Liver (tissue), 10 donors: ENCODE measurements at places on chromosomes 2 and 18. TPM values are rescaled to one million over a fixed set of nuclear protein-coding genes. Genes with fewer than 3 reads are reported as not detected.

TSPYL6 gene
- total RNA-seq: under 0.01 TPM

RIF1 gene
- total RNA-seq: 15.3 TPM

SLC4A3 gene
- total RNA-seq: 0.19 TPM

CREG2 gene
- total RNA-seq: not detected

CHRND gene
- total RNA-seq: not detected

VWC2L gene
- not detected for total RNA-seq

ERFE gene
- total RNA-seq: not detected

CD8B gene
- total RNA-seq: 0.17 TPM

DSG1 gene
- 2.9 TPM for total RNA-seq

AGXT gene
- total RNA-seq: 1,548 TPM

DNA sequence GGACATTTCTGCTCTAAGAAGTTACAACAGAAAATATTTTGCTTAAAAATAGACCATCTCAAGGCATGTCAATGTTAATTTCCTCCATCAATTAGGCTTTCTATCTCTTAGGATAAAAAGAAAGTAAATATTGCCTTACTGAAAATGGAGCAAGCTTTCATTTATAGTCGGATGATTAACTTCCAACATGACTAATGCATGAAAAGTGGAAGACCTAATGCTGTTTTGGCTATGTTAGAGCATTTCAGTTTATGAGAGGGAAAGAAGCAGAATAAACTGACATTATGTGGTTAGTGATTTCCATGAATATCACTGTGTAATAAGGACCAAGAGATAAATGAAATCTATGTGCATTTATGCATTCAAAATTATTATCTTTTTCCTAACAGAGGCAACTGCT, 475.2 kb upstream of the UBE2E3 start:
- no peak overlapping the region for H3K4me3 ChIP-seq
- DNase-seq: no peak
- H3K27me3 ChIP-seq: no peaks in the 10 kb centered on the region

- H3K36me3 ChIP-seq: no peaks in the 10 kb centered on the region
- H3K4me3 ChIP-seq: no peak overlapping the region
- H3K4me1 ChIP-seq: no peaks in the 10 kb centered on the region
- no peaks in the 10 kb centered on the region for H3K27me3 ChIP-seq
- H3K27ac ChIP-seq: no peak overlapping the region
Observed at GRCh38 chr2:184004948-184005672, 593.2 kb upstream of the ZNF804A start.

DNA sequence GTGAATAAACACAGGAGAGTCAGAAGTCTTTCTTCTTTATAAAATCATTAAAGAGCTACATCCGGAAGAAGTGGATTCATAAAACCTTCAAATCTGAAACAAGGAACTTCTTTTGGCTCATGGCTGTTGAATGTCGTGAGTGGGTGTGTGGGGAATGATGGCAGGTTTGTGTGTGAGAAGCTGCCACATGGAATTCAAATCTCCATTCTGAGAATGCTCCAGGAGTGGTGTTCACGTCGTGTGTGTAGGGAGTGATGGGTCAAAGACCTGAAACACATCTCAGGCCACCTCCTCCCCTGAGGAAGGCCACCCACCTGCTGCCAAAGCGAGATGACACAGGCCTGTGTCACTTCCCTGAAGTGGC, 28.9 kb downstream of the FAM228A start:
- no peak overlapping the region for H3K27ac ChIP-seq
- no peaks in the 10 kb centered on the region for H3K27me3 ChIP-seq
- DNase-seq: no peak
- H3K4me3 ChIP-seq: no peak overlapping the region

- H3K4me1 ChIP-seq: no peaks in the 10 kb centered on the region
- no peaks in the 10 kb centered on the region for H3K27me3 ChIP-seq
- H3K27ac ChIP-seq: no peak overlapping the region
- no peak overlapping the region for H3K4me3 ChIP-seq
Observed at GRCh38 chr2:46114996-46115395, 182.2 kb upstream of the EPAS1 start.

GRCh38 chr2:141555876-141556470, 574.8 kb downstream of the LRP1B start:
- no peaks in the 10 kb centered on the region for H3K27me3 ChIP-seq
- H3K36me3 ChIP-seq: no peaks in the 10 kb centered on the region

GRCh38 chr18:56003720-56004088, 415.7 kb upstream of the TCF4 start:
- DNase-seq: no peak
- H3K27ac ChIP-seq: no peak overlapping the region
- H3K36me3 ChIP-seq: no peaks in the 10 kb centered on the region

DNA sequence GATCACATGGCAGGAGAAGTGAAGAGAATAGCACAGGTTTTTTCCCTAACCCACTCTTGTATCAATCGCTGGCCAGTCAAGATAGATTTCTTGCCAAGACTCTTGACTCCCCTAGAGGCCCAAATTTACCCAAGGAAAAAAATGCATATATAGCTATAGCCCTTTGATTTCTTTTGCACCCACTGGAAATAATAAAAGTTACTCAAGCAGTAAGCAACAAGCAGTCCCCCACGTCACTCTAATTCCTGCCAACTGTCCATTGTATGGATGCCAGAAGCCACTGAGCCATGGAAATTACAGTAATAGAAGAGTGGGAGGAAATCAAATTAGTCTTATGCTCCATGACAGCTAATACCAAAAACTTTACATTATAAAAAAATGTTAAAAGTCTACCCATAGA, 125.3 kb upstream of the SLC39A10 start:
- no peaks in the 10 kb centered on the region for H3K36me3 ChIP-seq
- no peak overlapping the region for H3K4me3 ChIP-seq
- H3K27me3 ChIP-seq: no peaks in the 10 kb centered on the region
- no peaks in the 10 kb centered on the region for H3K4me1 ChIP-seq
- DNase-seq: no peak

- H3K4me1 ChIP-seq: no peaks in the 10 kb centered on the region
- H3K36me3 ChIP-seq: no peaks in the 10 kb centered on the region
- H3K27ac ChIP-seq: no peak overlapping the region
- H3K27me3 ChIP-seq: no peaks in the 10 kb centered on the region
- H3K4me3 ChIP-seq: no peak overlapping the region
Observed at GRCh38 chr18:47163241-47163640, 12.9 kb downstream of the IER3IP1 start.

GRCh38 chr2:128798502-128799283, 480.0 kb upstream of the HS6ST1 start:
- no peaks in the 10 kb centered on the region for H3K36me3 ChIP-seq
- no peaks in the 10 kb centered on the region for H3K27me3 ChIP-seq
- H3K4me3 ChIP-seq: no peak overlapping the region
- no peaks in the 10 kb centered on the region for H3K4me1 ChIP-seq
- no peak overlapping the region for H3K27ac ChIP-seq
- no peak for DNase-seq

GRCh38 chr18:54743605-54743995, 84.7 kb upstream of the RAB27B start:
- H3K36me3 ChIP-seq: no peaks in the 10 kb centered on the region
- no peaks in the 10 kb centered on the region for H3K27me3 ChIP-seq
- H3K4me3 ChIP-seq: no peak overlapping the region
- no peaks in the 10 kb centered on the region for H3K4me1 ChIP-seq
- no peak overlapping the region for H3K27ac ChIP-seq

GRCh38 chr2:201353116-201353515, 4.0 kb downstream of the FLACC1 start:
- H3K36me3 ChIP-seq: no peaks in the 10 kb centered on the region
- no peak overlapping the region for H3K4me3 ChIP-seq
- H3K27me3 ChIP-seq: no peaks in the 10 kb centered on the region

DNA sequence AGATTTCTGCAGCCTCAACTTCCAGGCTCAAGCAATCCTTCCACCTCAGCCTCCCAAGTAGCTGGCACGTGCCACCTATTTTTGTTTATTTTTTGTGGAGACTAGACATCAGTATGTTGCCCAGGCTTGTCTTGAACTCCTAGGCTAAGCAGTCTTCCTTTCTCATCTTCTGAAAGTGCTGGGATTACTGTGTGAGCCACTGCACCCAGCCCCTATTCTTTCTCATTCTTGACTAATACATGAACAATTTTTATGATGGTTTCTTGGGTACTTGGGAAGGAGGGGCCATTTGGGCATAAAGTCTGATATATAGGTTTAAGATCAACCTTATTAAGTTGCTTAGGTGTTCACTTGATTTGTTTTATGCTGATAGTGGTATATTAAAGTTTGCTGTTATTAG, 26.2 kb downstream of the EPC2 start:
- no peaks in the 10 kb centered on the region for H3K27me3 ChIP-seq
- no peak overlapping the region for H3K27ac ChIP-seq
- no peaks in the 10 kb centered on the region for H3K36me3 ChIP-seq
- H3K4me3 ChIP-seq: no peak overlapping the region
- no peak for DNase-seq
- H3K4me1 ChIP-seq: peaks cover 2% of the 10 kb centered on the region

DNA sequence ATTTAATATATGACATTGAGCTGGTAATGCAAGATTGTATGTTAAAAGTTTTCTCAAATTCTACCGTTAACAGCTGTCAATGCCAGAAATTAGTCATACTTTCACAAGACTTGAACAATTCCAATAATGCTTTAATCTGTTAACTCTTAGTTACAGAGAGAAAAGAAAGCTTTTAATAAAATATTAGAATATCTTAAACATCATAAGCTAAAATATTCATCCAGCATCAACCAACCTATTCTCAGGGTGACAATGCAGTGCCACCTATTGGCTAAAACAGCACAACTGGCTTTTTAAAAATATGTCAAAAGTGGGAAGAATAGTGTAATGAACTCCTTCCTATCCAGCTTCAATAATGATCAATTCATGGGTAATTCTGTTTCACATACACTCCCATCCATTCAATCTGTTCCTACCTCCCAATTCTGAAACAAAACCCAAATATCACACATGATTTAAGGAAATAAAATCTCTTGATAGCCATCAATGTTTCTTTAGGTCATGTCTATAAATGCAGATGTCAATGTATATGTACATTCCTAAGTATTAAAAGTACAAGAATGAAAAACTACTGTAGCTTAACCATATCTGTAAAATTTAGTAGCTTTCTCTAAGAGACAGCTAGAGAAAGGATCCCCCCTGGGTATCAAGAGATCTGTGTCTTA, 79.8 kb upstream of the CCDC141 start:
- H3K4me3 ChIP-seq: no peak overlapping the region
- H3K4me1 ChIP-seq: no peaks in the 10 kb centered on the region

DNA sequence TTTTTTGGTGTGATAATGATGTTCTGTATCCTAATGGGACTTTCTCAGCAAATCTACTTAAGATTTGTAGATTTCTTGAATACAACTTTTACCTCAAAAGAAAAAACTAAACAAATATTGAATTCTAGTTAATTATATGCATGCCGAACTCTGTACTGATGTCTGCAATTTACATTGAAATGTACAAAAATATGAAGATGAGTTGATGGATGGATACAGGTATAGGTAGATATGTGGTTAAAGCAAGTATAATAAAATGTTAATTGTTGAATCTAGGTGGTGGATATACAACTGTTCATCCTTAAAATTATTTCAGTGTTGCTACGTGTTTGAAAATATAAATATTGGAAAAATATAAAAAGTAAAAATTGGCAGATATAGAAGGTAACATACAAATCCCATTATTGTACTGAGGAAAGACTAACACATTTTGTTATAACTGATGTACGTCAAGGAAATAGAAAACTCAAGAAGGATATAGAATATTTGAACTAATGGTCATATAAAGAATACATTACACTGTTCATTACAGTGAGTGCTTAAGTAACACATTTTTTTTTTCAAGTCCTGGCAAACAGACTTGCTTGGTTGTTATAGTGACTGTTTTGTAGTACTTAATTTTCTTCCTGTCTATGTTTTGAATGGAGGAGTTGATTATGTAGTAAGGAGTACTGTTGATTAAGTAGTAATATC, 33.8 kb downstream of the DDX1 start:
- H3K4me1 ChIP-seq: no peaks in the 10 kb centered on the region
- H3K36me3 ChIP-seq: peaks cover 57% of the 10 kb centered on the region
- H3K27me3 ChIP-seq: no peaks in the 10 kb centered on the region

DNA sequence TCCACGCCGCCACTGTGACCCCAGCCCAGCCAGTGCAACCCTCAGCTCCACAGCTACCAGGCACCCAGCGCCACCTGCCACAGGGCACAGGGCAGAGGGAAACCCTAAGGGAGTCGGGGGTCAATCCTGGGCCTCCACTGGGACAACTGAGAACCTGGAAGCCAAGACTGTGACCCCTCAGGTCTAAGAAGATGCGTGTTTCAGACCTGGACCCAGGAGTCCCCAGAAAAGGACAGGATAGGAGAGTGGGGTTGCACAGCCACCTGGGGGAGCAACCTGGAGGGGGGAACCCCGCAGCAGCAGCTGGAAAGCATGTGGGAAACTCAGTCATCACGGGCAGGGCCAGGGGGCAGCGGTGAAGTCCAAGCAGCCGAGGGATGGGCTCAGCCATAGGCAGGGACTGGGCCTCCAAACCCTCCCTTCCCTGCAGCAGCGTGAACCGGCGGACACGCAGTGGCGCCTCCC, 4.1 kb downstream of the ESPNL start:
- peaks cover 18% of the 10 kb centered on the region for H3K4me1 ChIP-seq
- H3K36me3 ChIP-seq: no peaks in the 10 kb centered on the region
- no peak for DNase-seq
- no peak overlapping the region for H3K27ac ChIP-seq
- no peaks in the 10 kb centered on the region for H3K27me3 ChIP-seq

- H3K36me3 ChIP-seq: no peaks in the 10 kb centered on the region
- H3K4me3 ChIP-seq: no peak overlapping the region
- no peak overlapping the region for H3K27ac ChIP-seq
- no peaks in the 10 kb centered on the region for H3K27me3 ChIP-seq
- H3K4me1 ChIP-seq: no peaks in the 10 kb centered on the region
Observed at GRCh38 chr2:140814141-140814540, 1316.7 kb downstream of the LRP1B start.

DNA sequence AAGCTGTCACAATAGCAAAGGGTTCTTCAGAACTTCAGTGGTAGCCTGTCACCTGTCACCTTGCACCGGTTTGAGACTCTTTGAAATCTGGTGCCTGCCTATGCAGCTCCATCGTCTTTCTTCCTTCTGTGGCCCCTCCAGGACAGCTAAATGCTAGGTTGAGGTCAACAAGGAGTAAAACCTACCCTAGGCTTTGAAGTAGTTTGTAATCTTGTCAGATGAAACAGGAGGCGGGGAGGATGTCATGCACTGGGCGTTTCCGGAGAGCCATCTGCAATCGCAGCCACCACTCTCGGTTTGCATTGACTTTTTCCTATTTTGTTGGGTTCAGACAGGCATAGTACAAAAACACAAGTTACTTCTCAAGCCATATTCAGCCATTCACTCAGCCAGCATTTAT, 116.7 kb downstream of the LPIN1 start:
- no peak overlapping the region for H3K4me3 ChIP-seq
